ENCODE measurements at places on chromosomes 2 and 18.

DNA sequence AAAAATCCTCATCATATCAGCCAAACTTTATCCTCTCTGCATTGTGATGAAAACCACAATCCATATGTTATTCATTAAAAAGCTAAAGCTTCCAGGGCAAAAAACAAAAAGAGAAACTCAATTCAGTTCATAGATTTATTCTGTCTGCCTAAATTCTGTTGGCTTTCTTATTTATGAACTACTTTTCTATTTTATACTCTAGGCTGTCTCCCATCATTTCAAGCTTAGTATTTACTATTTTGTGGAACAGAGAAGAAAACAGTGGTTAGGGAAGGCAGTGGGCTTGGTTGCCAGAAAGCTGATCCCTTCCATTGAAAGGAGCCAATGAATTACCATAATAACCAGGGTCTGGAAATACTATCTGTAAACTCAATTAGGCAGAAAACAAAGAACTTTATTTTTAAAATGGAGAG, 71.8 kb downstream of the RAPH1 start:
- DNase-seq, result no peak

GRCh38 chr2:231470246-231470900, 6.1 kb upstream of the NCL start:
- no peak for DNase-seq

DNA sequence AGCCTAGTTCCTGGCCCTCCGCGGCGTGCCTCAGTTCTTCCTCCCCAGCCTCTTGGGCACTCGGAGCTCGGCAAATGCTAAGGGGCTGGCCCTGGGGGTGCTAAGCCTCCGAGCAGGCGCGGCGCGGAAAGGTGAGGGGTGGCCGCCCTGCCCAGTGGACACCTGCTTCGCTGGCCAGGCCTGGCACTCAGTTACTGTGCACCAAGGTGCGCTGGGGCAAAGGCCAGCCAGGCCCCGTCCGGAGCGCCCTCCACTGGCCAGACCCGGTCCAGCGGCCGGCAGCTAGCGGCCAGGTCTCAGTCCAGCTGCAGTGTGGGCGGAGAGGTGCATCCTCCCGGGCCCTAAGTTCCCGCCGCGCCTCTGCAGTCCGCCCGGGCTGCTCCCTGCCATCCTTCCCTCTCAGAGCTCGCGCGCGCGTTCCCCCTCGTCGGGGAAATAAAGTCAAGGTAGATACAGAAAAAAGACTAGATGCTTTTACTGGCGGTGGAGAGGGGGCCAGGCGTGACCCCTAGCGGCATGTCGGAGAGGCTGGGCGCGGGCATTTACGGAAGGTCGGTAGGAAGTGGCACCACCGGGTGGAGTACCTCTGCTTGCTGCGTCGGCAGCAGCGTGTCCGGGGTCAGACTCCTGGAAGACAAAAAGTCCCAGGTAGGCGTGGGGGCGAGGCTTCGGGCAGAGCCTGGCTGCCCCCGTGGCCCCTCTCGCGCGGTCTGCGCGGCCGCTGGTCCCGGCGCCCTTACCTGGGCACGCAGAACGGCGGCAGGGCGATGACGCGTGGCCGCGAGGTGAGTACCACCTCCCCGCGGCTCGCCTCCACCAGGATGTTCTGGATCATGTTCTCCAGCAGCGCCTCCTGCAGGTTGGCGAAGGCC, 9.4 kb upstream of the CRYBA2 start:
- peak; percentile 59 for DNase-seq

- no peak for DNase-seq
Measured at GRCh38 chr2:120963997-120964705, 228.5 kb downstream of the GLI2 start.

DNA sequence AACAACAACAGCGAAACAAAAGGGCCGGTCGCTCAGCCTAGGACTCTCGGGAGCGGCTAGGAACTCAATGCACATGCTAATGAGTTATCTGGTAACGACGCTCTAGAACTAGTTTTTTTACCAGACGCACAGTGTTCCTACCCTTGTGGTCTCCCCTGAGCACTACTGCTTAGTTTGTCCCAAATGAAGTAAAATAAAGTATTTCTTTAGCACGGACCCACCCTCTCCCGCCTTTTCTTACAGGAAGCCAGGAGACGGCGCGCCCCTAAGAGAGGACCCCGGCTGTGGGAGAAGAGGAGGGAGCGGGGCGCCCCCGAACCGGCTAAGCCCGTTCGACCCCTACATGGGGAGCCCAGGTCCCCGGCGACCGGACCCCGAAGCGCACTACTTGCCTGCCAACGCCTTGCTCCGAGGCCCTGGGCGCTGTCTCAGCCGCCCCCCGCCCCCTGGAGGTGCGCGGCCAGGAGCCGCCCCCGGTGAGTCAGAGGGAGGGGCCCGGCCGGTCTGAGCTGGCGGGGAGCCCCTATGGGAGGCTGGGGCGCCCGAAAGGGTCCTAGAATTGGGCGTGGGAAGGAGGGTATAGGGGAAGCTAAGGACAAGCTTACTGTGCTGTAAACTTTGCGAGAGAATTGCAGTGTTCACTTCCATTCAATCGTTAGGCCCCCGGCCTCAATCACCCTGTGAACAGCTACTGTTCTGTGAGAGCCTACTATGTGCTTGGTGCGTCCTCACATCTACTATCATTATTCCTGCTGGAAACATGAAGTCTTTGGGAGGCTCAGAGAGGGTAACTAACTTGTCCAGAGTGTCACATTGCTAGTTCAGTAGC, 3.6 kb upstream of the CAPG start:
- peak; percentile 30 for DNase-seq
